Forelimb muscle (tissue), 1 donor: ENCODE measurements at places on chromosomes 2 and 18. TPM values are rescaled to one million over a fixed set of nuclear protein-coding genes. Genes with fewer than 3 reads are reported as not detected.

LIMS4 gene
- polyA plus RNA-seq = 3.8 TPM

- no peak for DNase-seq
These were observed 112.0 kb downstream of the EXOC6B start for GRCh38 chr2:72713857-72714256.

GRCh38 chr2:175892046-175892445 is 110.0 kb downstream of the LNPK start:
- DNase-seq = no peak

GRCh38 chr18:41756141-41756540 is 198.9 kb upstream of the PIK3C3 start:
- DNase-seq = no peak

GRCh38 chr2:150485114-150485870 is 2.2 kb downstream of the RND3 start:
- no peak for DNase-seq

DNA sequence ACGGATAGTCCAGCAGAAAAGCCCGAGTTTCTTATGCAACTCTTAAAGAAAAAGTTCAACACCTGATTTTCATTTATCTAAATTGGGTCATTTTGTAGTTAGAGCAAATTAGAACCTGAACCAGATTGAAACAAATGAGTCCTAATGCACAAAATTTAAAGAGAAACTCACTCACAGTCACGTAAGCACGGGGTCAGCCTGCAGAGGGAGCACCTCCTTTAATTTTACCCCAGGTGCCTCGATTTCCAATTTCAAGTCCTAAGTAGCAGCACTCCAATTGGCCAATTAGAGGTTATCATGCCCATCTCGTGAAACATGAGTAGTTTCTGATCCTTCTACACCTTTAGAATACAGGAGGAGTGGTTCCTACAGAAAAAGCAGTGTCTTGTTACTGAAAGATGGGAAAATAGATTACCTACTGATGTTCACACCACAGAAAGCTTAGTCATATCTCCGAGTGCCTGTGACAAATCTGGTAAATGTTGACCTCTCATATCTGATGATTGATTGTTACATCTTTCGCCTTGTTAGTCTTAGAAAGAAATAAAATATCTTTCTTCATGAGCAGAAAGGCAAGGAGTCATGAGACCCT is 1929.8 kb upstream of the LRRTM1 start:
- DNase-seq = no peak

SP110 gene
- polyA plus RNA-seq = 11.9 TPM

GRCh38 chr2:181348107-181348837 is 108.9 kb upstream of the ITGA4 start:
- DNase-seq = no peak

ABCG8 gene
- polyA plus RNA-seq = 0.09 TPM

C2orf81 gene
- polyA plus RNA-seq = 2.2 TPM

LDAH gene
- 10.1 TPM for polyA plus RNA-seq

GRCh38 chr2:118264232-118264990 is 176.1 kb downstream of the INSIG2 start:
- DNase-seq = no peak

GRCh38 chr18:11034884-11035283 is 114.5 kb downstream of the PIEZO2 start:
- DNase-seq = no peak

GRCh38 chr2:3184167-3184566 is 193.5 kb downstream of the EIPR1 start:
- no peak for DNase-seq

VIL1 gene
- polyA plus RNA-seq = not detected
